Activated naive CD4-positive, alpha-beta T cell treated with anti-CD3 and anti-CD28 coated beads, Interleukin-2, amount 10 ng/mL, durations not matched to agents 7 days and 5 days (primary cell): ENCODE measurements at places on chromosomes 5 and 9.

DNA sequence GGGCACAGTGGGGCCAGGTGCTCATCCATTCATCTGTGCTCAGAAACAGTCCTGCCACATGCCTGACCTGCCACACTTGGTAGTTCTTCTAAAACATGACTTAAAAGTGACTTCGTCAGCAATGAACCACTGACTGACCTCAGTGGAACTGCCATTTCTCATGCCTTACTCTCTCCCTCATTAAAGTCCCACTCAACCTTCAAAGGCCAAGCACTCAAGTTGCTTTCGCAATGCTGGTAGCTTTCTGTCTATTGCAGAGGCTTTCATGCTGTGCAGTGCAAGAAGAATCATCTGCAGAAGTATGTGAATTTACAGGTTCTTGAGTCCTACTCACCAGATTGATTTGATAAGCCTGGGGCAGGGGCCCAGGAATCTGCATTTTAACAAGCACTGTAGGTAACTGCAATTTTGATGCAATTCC is 23.9 kb downstream of the B4GALT1 start:
- no peak for DNase-seq

DNA sequence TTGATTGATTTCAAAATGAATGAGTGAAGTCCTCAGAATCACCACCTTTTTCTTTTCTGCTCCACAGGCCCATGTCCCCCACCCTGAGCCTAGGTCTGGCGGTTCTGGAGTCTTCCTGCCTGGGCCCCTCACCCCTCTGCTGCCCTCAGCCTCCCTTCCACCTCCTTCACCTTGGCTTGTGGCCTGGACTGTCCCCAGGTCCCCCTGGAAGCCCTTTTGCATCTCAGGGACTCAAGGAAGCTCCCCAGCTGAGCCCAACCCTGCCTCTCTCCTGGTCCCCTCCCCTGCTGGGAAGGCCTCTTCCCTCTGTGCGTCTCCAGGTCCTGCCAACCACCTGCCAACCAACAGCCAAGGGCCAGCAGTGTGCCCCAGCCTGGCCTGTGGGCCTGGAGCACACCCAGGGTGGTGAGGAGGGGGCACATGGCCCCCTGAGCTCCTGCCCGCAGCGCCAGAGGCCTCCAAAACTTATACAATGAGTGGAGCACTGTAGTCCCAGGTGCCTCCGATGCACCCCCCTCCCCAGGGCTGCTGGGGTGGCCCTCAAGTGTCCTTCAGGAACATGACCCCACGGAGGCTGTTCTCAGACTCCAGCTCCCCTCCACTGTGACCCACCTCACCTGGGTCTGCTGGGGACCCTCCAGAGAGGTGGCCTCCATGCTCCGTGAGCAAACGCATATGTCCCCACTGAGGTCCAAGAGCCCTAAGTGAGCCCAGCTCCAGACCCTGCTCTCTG is 20.3 kb downstream of the GLT6D1 start:
- DNase-seq, result no peak

- DNase-seq, result no peak
Measured at GRCh38 chr5:43874772-43875171, 271.8 kb downstream of the NNT start.

DNA sequence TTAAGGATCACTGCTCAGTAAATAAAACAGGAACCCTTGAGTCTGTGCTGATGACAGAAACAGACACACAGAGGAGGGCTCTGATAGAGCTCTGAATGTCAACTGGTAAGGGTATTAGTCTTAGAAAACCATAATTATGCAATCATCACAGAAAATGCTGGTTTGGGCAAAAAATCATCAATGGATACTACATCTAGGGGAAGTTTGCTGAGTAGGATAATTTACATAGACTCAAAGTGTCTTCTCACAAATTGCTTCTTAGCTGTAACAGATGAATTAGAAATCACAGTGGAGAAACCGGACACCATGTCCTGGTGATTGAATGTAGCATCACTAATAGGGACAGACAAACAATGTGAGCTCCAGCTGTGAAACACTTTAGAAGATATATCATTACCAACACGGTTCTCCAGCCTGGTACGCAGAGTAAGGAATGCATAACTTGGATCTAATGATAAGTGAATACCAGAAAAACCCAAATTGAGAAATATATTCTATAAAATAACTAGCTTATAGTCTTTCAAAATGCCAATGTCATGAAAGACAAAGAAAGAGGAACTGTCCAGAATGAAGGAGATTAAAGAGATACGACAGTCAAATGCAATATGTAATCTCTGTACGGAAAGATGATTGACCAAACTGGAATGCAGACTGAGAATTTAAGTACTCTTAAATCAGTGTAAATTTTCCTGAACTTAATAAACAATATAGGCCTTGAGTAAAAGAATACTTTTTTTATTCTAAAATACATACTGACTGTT is 17.3 kb downstream of the CHD1 start:
- DNase-seq, result no peak

GRCh38 chr9:20002011-20002410 is 213.2 kb upstream of the SLC24A2 start:
- DNase-seq, result no peak

DNA sequence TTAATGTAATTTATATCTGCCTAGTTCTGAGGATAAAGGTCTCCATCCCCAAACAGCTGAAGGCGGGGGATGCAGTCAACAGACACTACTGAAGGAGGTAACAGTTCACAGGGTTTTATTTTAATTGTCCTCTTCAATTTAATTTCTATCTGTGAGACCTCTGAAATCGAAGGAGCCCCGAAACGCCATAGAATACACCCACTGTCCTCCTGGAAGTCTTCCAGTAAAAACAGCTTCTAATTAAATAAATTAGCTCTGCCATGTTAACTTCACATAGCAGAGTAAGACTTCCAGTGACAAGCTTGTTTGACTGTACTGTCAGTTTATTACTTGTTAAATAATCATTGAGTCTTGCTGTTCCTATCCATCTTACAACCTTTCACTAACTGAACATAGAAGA is 193.5 kb downstream of the SEC61B start:
- no peak for DNase-seq

DNA sequence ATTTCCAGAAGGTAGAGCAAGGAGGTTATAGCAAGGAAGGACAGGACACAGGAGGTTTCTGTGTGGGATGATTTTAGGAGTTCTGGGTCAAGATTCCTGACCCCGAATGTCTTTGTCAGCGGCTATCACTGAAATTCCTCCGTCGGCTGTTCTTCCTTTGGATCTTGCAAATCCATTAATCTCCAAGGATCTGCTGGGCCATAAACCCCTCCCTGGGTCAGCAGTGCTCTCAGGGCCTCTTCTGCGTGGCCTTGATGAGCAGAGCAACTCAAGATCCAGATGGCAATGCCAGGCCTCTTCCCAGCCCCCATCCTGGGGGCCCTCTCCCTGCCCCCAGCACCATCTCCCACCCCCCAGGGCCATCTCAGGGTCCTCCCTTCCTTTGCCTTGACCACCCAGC is 16.3 kb upstream of the COL27A1 start:
- no peak for DNase-seq

GRCh38 chr9:110555551-110556331 is 23.8 kb downstream of the SVEP1 start:
- no peak for DNase-seq

DNA sequence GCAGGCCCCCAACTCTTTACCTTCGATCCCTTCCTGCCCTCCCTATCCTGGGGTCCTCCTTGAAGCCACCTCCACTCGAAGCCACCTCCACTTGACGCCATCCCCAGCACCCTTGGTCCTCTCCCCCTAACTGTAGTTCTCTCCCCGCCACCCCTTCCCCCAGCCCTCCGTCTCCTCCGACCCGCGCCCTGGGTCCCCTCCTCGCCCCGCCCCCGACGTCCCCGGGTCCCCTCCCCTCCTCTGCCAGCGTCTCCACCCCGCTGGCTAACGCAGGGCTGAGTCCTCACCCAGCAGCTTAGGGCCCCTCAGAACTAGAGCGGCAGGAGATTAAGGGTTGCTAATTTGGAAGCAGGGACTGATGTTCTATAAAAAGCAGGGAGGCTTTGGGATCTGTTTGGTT is 30.6 kb upstream of the ANKRD33B start:
- DNase-seq, result no peak

DNA sequence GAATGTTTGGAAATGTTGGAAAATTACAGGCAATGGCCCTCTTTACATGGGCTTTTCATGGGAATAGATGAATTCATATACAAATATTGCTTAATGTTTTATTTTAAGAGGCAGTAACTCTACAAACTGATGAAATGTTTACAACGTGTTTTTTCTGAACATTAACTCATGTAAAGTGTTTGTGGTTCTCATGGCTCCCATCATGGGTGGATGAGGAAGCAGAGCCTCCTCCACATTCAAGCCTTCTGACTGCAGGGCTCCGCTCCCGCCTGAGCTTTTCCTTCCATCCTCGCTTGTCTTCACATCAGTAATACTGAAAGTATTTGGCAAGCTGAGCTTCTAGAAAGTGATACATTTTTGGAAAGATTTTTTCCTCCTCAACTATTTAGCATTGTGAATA is 204.2 kb downstream of the ARHGAP26 start:
- no peak for DNase-seq

GRCh38 chr5:140327589-140327988 is 18.8 kb downstream of the HBEGF start:
- DNase-seq, result no peak

DNA sequence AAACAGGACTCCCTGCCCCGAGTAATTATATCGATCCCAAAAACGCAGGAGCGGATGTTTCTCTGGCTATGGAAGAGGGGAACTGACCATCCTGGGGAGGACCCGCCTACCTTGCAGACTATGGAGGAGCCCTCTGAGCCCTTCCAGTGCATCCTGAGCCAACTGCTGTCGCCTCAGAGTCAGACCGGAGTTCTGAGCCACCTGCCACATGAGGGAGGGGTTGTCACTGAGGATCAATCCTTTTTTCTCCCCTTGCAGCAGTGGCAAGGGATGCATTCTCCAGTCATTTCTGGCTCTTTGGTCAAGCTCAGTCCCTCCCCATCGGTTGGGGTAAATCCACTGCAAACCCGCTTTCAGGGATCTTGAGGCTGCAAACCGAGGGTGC is 709 bp downstream of the FANCG start:
- peak; percentile 34 for DNase-seq

- DNase-seq, result no peak
Measured at GRCh38 chr5:93247105-93247504, 333.9 kb downstream of the NR2F1-AS1 start.

GRCh38 chr5:177071666-177072385 is 14.9 kb upstream of the FGFR4 start:
- DNase-seq, result peak; percentile 78

- DNase-seq, result no peak
Measured at GRCh38 chr5:67273689-67274356, 77.2 kb upstream of the CD180 start.

- no peak for DNase-seq
Measured at GRCh38 chr5:6675784-6676491, 37.3 kb upstream of the TENT4A start.

GRCh38 chr9:128529191-128529590 is 23.2 kb upstream of the SPTAN1 start:
- no peak for DNase-seq

GRCh38 chr9:86990290-86990689 is 43.0 kb upstream of the GAS1 start:
- no peak for DNase-seq

- no peak for DNase-seq
Measured at GRCh38 chr5:155679530-155679929, 647.4 kb upstream of the SGCD start.

- no peak for DNase-seq
Measured at GRCh38 chr9:92724528-92725265, 39.9 kb downstream of the BICD2 start.

GRCh38 chr5:78515670-78516069 is 132.9 kb downstream of the LHFPL2 start:
- no peak for DNase-seq

DNA sequence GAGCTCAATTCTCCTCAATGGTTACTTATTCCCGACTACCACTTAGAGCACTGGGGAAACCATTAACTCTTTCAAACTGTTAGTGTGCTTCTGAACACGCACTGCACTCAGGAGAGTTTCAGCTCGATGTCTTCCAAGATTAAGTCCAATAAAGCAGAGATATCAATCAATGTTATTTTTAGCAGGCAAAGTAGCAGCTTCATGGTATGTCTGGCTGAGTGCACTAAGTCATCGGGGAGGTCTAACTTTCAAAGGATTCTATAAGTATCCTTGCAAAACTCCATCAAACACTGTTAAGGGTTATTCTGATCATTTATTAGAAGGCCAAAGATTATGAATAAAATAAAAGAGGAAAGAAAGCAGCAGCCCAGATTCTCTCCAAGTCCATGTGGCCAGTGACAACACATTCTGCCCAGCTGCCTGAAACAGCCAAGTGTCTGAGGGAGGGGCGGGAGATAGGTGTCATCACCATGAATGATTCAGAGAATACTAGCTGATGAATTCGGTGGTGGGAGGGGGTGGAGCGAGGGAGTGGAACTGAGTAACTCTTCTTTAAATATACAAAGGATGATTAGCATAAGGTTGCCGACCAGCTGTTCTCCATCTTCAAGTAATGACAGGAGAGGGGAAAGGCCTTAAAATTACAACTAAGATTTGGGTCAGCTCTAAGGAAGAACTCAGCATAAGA is 21.3 kb downstream of the NREP start:
- no peak for DNase-seq

- DNase-seq, result no peak
Measured at GRCh38 chr9:88800329-88800682, 191.0 kb upstream of the S1PR3 start.

- no peak for DNase-seq
Measured at GRCh38 chr5:131277875-131278740, 14.3 kb downstream of the CDC42SE2 start.

GRCh38 chr5:138686668-138687067 is 66.6 kb upstream of the CTNNA1 start:
- DNase-seq, result no peak

- DNase-seq, result no peak
Measured at GRCh38 chr9:90868555-90868954, 66.9 kb downstream of the SYK start.

DNA sequence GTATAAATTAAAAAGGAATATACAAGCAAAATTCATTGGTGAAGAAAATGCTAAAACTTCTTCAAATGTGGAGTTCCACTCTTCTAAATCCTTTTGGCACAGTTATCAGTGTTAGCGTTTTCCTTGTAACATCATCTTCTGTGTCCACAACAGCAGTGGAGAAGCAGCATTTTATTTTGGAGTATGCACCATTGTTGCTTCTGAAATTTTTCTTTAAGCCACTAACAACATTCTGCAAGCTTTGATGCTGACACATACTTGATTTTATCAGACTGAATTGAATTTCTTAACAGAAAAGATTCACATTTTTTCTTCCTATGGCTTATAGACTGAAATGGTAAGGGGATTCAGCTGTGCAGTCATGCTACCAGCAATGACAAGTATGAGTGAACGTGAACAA is 60.8 kb upstream of the PTGER4 start:
- no peak for DNase-seq

DNA sequence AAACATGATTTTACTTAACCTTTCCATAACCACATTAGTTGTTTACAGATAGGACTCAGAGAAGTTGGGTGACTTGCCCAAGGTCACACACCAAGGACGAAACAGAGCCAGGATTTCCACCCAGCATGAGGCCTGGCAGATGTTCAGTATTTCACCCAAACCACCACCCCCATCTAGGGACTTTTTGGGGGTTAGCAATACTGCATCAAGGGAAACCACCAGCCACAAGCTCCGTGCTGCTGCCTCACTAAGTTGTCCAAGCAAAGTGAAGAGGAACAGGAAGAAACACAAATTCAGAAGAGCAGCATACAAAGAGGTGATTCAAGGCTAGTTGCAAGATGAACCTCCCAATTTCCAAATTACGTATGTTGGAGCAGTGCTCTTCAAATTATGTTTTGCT is 219.6 kb upstream of the RORB start:
- peak; percentile 24 for DNase-seq
